ENCODE measurements at places on chromosomes 2 and 18.

DNA sequence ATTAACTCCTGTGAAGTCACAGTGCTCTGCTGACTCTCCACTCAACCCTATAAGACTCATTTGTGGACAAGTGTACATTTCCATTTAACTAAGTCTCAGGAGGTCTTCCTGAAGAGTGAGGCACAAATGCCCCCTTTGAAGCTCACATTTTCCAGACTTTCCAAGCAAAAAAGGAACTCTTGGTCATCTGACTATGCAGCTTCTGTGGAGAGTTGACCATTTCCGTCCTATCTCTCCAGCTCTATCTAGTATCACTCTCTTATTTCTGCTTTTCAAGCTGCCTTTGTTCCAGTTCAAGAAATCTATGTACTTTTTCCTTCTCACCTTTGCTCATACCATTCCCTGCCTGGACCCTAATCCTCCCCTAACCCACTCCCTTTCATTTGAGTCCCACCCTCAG lies 77.0 kb downstream of the ANTXR1 start:
- no peak for DNase-seq

GRCh38 chr2:75194184-75194868 lies 5.0 kb downstream of the TACR1 start:
- no peak for DNase-seq

GRCh38 chr2:119119076-119119785 lies 39.3 kb downstream of the C1QL2 start:
- DNase-seq, result no peak

- no peak for DNase-seq
Observed at GRCh38 chr2:207126724-207127308, 38.9 kb downstream of the KLF7 start.

DNA sequence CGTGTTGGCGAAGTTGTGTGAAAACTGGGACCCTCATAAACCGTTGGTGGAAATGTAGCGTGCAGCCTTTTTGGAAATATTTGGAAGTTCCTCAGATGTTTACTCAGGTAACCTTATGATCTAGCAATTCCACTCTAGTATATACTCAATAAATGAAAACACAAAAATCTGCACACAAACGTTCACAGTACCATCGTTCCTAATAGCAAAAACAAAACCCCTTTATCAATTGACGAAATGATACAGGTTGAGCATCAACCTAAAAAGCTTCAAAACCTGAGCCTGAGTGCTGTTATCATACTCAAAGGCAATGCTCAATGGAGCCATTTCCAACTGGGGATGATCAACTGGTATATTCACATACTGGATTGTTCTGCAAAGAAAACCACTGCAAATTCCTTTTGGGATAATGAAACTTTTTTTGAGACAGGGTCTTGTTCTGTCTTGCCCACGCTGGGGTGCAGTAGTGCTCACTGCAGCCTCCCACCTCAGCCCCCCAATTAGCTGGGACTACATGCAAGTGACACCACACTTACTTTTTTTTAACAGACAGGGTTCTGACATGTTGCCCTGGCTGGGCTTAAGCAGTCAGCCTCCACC lies 777 bp upstream of the C18orf32 start:
- DNase-seq, result no peak

GRCh38 chr18:42561521-42561920 lies 554.0 kb downstream of the RIT2 start:
- DNase-seq, result no peak

DNA sequence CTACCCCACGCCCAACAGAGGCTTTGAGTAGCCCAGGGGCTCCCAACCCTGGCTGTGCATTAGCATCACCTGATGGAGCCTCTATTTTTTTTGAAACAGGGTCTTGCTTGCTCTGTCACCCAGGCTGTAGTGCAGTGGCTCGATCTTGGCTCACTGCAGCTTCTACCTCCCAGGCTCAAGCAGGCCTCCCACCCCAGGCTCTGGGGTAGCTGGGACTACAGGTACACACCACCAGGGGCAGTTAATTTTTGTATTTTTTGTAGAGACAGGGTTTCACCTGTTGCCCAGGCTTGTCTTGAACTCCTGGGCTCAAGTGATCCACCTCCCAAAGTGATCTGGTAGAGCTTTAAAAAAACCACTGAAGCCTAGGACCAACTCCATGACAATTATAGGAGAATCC lies 394.8 kb upstream of the ATP5MC3 start:
- DNase-seq, result no peak

DNA sequence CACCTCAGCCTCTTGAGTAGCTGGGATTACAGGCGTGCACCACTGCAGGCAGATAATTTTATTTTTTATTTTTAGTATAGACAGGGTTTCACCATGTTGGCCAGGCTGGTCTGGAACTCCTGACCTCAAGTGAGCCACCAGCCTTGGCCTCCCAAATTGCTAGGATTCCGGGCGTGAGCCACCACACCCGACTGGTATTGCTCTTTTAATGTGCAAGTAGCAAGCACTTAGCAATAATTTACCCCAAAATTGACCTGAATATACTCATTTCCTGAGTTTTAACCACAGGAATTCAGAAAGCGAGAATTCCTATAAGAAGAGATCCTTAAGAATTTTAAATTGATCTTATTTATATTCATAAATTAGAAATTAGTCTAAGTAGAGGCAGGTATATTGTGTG lies 169.1 kb downstream of the CDH2 start:
- DNase-seq, result no peak

GRCh38 chr2:234392041-234392615 lies 104.8 kb downstream of the ARL4C start:
- no peak for DNase-seq

DNA sequence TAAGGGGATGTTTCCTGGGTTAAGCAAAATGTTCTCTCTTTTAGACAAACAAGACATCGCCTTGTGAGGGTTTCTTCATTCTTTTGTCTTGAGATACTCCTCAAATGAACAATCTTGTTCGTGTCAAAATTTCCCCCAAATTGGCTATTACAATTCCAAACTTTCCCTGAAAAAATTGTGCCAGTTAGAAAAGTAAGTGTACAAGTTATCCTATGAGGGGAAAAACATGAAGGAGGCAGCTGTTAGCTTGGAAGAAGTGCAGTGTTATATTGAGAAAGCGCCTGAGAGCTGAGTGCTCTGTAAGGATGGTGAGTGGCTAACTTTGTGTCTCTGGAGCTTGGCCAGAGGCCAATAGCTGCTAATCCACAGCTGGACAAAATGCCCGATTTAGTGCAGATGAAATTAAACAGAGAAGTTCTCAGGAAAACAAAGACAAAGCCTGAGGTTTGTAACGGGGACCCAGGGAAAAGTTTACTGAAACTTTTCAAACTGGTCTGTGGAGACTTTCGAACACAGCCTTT lies 14.1 kb upstream of the PLEKHH2 start:
- DNase-seq, result no peak

DNA sequence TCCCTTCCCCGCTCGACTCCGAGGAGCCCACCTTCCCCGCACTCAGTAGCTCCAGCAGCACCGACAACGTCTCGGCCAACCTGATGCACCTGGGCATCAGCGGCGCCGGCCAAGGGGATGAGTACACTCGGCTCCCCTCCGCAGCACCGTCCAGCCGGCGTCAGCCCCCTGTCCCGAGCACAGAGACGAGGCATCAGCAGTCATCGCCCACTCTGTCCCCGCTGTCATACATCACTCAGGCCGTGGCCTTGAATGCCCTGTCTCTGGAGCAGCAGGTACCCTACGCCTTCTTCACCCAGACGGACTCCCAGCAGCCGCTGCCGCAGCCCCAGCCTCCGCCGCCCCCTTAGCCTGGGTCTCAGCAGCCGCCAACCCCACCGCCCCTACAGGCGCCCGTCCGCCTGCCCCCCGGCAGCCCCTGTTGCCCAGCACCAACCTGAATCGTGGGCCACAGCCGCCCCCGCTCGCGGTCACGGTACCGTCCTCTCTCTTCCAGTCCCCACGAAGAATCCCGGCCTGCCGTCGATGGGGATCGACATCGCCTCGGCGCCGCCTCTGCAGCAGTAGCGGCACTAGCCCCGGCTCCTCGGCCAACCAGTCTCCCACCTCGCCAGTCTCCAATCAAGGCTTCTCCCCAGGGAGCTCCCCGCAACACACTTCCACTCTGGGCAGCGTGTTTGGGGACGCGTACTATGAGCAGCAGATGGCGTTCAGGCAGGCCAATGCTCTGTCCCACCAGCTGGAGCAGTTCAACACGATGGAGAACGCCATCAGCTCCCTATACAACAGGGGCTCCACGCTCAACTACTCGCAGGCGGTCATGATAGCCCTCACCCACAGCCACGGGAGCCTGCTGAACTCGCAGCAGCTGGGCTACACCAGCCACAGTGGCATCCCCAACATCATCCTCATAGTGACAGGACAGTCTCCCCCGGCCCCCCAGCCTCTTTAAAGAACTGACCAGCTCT lies 1195.9 kb upstream of the CHAC2 start:
- DNase-seq, result no peak

GRCh38 chr2:150526827-150527226 lies 39.4 kb upstream of the RND3 start:
- DNase-seq, result no peak

DNA sequence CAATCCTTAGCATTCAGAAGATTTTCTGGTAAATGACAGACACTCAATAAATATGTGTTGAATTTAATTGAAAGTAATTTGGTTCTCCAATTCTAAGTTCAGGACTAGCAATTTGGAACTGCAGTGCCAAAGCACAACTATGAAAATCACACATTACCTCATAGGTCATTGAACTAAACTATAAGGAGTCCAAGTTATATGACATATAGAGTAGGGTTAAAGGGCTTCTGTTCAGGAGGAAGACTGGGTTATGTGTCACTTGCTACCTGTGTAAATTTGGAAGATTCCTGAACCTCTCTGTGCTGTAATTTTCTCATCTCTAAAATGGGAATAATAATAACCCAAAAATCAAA lies 27.8 kb upstream of the COBLL1 start:
- no peak for DNase-seq

- DNase-seq, result peak; percentile 13
Observed at GRCh38 chr2:96869281-96869821, 529 bp downstream of the SEMA4C start.

DNA sequence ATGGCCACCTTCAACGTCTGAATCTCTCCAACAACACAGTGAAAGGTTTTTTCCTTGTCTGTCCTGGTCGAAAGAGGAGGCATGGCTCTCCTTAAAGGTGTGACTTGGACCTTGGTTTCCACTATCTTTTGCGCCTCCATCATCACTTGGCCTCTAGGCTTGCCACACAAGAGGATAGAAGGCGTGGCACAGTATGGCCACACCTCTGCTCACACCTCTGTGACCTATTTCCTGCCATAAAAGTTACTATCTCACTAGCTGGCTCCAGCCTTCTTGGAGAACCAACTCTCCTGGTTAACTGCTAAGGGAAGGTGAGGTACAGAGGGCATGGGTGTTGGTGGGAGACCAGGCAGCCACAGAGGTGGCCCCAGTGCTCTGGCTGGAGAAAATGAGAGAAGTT lies 165.9 kb downstream of the UXS1 start:
- DNase-seq, result no peak

DNA sequence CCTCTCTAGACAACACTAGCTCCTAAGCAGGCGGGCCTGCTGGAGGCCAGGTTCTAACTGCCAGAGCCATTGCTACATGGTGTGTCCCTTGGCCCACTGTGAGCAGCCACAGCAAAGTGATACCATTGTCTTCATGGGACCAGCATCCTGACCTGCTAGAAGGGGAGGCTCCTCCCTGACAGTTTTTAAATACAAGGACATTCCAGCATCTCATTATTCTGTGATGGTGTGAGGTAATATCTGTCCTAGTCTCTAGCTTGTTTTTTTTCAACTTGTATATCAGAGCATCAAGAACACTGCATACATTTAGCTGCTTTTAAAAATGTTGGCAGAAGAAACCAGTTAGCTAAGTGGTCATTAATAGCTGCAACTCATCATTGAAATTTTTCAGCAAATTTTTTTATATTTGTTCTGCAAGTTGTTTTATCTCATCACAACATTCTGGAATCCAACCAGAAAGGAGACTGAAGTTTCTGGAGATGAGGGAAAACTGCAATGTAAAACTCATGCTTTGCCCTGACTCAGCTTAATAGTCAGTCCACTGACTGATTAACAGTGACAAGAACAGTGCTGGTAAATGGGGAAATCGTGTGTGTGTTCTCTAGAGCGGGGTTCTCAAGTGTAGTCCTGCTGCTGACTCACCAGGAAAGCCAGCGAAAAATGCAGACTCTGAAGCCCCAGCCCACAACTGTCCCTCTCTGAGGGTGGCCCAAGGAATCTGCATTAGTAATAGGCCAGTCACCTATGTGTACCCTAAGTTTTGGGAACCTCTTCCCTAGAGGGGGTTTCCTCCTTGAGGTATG lies 17.8 kb downstream of the MAPRE3 start:
- no peak for DNase-seq

GRCh38 chr2:9077691-9078090 lies 74.2 kb upstream of the MBOAT2 start:
- DNase-seq, result no peak

DNA sequence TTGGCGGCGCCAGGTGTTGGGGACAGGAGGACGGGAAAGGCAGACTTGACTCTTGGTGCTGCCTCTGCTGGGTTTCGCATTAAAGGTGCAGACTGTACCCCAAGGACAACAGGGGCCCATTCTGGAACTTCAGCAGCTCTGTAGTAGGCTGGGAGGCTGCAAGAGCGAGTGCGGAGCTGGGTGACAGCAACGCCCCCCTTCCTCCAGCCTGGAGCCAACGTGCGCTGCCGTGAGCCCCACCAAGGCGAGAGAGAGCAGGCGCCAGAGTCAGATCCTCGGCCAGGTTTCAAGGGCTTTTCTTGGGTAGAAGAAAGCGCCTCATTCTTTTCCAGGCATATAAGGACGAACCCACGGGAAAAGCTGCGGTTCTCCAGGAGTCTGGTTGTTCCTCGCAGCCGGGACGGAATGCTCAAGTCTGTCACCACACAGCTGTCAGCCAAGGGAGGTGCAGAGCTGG lies 1.9 kb downstream of the DOK6 start:
- DNase-seq, result no peak

DNA sequence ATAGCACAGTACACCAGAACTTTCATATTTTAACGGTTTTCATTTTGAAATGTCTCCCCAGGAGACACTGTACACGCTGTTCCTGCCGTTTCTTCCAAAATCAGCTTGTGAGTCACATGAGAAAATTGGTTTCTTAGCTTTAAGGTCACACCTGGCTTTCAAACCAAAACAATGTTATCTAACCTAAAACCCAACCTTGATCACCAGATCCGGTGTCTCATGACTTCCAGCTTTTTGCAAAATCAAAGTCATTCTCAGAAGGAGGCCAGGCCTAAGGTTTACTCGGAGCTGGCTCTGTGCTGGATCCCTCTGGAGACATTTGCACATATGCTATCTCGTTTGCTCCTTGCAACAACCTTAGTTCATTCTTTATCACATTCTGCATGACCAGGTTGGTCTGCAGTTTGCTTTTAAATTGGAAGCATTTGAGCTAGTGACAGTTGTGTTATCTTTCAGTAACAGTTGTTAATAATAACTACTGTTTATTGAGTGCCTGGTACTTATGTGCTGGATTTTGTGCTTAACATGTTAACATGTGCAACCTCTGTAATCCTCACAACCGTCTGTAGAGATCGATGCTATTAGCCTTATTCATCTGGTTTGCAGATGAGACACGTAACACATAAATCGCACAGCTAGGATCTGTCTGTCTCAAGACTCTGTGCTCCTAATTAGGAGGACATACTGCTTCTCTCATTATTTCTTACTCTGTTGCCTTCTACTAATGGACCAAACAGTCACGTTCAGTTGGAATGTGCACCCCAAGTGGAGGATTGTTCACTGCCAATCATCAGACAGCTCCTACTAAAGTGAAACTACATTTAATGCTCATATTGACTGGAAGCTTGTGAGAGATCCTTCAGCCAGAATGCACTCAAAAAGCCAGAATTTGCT lies 105.5 kb downstream of the RNF144A start:
- DNase-seq, result no peak
